ENCODE measurements at places on chromosomes 6 and 20.

DNA sequence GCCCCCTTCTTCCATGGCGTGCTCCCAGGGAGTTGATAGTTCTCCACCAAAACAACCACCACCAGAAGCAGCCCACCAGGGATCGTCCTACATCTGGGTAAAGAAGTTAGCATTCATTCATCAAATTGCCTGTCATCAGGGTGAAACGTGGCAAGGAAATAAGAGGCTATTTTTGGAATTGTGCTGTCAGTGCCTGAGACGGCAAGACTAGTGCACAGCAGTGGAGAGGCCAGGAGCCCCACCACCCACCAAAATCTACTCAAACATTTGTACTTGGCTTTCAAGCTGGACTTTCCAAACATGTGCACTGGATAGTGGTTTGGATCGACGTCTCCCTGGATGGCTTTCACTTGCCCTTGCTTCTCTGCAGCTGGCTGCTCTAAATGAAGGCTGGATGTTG, 44.8 kb downstream of the TXNDC5 start:
- DNase-seq: no peak

DNA sequence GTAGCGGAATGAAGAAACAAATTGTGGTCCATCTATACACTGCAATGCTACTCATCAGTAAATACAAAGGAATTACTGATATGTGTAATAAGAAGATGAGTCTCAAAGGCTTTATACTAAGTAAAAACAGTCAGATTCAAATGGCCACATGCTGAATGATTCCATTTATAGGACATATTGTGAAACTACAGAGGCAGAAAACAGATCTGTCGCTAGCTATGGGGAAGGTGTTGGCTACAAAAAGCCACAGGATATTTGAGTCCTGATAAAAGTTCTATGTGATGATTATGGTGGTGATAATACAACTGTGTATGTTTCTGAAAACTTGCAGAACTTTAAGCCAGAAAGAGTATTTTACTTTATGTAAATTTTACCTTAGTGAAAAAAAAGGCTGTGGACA, 313.2 kb downstream of the HDGFL1 start:
- no peak for DNase-seq

DNA sequence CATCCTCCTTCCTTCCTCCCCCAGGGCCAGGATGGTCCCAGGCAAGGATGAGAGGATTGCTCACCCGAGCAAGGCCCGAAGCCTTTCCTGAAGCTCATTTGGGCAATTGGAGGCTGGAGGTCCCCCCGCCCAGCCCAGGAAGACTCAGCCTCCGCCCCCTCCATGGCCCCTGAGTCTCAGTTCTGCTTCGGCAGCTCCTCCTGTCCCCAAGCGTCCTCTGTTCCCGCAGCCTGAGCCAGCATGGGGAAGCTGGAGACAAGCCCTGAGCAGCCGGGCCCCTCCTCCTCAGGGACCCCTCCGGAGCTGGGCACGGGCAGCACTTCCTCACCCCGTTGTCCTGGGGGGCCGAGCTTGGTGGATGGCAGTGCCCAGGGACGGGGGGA, 26.0 kb downstream of the SLC17A9 start:
- no peak for DNase-seq

DNA sequence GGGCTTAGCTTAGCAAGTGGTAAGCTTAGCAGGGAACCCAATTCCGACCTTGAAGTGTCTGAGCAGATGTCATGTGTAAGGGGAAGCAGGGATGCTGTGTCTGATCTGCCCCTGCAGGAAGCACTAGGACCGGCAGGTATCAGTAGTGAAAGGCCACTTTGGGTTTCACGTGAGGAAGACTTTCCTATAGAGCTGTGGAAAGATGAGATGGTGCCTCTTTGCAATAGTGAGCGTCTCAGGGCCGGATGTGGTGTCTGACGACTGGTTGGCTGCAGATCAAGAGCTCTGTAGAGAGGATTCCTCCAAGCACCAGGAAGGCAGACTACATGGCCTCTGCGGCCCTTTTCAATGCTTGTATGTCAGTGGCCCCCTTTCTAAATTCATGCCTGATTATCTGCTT, 98.3 kb downstream of the TIAM2 start:
- no peak for DNase-seq

DNA sequence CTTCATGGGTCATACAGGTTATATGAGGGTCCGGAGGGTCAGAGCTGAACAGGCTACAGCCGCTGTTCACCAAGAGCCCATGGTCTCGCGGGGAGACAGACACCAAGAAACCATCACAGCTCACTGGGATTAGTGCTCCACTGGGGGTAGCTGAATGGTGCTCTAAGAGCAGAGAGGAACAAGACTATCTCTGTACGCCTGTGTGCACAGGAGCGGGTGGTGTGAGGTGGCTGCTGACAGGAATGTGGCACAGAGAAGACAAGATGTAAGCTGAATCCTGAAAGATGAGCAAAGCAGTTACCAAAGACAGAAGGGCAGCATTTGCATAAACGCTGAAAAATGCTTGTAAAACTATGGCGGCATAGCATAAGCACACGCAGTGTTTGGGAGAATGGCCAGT, 139.1 kb downstream of the GMPR start:
- no peak for DNase-seq

DNA sequence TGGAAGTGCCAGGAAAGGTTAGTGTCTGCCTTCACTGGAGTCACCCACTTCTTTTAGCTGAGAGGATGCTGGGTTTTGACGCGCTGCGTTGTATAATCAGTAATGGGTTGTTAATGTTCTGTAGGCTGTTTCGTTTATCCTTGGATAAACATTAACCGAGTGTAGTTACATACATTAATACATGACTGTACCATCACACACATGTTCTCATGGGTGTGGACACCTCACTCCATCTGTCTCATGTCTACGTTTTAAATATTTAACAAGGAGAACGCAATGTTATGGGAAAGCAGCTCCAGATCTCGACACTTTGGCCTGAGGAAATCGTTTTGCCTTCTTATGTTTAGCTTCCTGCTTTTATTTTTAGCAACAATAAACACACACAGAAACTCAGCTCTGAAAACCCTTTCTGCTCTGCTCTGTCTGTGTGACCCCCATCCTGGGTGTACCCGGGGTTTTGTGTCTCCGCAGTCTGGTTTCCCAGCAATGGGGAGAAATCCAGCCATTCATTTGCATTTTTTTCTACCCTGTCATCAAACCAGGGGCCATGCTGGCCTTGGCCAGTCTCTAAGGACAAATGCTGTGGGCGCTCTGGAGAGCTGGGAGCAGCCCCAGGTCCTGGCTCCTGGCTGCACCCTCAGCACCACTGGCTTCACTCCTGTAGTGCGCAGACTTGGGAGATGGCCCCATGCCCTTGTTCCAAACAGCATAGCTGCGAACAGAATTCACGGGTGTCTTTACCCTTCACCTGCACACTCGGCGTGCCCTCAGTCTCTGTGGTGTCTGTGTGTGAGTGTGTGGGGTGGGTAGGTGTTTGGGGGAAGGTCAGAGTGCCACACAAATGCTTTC, 110.8 kb downstream of the ERMARD start:
- DNase-seq: peak; percentile 55

DNA sequence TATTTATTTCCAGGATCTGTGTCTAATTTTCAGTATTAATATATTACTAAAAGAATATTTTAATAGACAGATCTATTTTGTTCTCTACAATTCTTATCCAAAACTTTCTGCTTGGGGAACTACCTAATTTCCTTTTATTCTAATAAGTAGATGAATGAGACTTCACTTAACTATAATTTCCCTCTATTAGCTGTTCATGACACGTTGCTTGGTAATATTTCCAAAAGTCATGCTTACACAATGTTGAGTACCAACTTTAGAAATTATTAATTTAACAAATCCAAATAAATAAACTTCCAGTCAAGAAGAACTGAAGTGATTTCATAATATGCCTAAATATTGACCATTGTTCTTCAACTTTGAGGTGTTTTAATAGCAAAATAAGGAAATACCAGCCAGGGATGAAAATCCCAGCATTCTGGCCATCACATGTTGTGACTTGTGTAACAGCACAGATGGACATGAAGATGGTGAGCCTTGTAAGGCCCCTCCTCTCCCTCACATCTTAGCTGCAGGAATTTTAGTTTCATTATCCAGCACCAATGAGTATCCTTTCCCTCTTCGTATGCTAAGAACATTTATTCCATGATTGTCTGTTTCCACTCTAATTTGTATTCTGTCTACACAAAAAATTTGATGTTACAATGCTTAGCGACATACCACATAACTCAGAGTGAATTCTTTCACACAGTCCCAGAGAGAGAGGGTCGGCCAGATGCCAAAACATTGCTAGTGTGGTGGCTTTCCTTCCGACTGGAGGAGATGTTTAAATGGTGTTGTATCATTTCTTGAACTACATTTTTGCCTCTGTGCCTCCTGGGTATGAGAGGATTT, 137.5 kb downstream of the FOXA2 start:
- no peak for DNase-seq

DNA sequence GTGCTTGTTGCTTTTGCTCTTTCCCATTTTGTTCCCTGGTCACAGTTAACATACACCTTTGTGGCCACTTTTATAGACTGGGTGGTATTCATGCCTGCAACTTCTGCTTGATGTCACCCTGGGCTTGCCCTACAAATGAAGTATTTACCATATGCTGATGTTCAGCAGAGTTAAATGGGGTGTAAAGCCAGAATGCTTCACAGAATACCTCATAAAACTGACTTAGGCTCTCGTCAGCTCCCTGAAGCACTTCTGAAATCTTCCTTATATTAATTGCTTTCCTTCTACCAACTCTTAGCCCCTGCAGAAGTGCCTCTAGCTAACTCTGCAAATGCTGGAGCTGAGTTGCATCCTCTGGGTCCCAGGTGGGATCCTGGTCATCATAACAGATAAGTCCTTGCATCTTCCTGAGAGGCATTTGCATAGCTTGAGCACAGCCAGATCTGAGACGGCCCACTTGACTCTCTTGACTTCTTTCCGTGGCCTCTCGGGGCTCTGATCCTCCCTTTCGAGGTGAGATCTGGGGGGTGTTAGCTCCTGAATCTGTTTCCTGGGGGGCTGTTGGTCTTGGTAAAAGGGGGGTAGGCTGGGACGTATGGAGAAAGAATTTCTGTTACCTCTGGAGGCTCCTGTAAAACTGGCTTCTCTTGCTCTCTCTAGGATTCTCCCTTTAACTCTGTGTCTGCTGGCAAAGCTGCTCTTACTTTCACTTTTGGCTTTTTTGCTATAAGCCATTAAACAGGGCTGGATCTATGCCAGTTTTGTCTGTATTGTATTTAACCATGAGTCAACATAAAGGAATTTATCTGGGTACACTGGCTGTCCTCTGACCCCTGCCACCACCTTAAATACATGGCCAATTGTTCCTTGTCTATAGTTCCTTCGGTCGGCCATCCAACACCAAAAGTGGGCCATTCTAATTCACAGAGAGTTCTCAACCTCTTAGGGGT, 223.0 kb upstream of the SYNCRIP start:
- DNase-seq: no peak

DNA sequence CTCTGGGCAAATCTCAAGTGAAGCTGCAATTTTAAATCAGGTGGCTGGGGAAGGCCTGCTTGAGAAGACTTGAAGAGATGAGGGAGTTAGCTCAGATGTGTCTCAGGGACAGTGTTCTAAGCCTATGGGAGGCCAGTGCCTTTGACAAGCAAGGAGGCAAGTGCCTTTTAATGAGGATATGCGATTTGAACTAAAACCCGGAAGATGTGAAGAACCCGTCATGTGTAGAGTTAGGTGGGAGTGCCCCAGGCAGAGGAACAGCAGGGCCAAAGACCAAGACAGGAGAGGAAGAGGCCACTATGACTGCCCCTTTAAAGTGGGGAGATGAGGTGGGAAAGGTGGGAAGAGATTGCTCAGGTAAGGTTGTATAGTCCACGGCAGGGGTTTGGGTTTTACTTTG, 71.9 kb downstream of the SLX4IP start:
- no peak for DNase-seq

- no peak for DNase-seq
Observed at GRCh38 chr6:137799950-137800568, 67.0 kb upstream of the TNFAIP3 start.

DNA sequence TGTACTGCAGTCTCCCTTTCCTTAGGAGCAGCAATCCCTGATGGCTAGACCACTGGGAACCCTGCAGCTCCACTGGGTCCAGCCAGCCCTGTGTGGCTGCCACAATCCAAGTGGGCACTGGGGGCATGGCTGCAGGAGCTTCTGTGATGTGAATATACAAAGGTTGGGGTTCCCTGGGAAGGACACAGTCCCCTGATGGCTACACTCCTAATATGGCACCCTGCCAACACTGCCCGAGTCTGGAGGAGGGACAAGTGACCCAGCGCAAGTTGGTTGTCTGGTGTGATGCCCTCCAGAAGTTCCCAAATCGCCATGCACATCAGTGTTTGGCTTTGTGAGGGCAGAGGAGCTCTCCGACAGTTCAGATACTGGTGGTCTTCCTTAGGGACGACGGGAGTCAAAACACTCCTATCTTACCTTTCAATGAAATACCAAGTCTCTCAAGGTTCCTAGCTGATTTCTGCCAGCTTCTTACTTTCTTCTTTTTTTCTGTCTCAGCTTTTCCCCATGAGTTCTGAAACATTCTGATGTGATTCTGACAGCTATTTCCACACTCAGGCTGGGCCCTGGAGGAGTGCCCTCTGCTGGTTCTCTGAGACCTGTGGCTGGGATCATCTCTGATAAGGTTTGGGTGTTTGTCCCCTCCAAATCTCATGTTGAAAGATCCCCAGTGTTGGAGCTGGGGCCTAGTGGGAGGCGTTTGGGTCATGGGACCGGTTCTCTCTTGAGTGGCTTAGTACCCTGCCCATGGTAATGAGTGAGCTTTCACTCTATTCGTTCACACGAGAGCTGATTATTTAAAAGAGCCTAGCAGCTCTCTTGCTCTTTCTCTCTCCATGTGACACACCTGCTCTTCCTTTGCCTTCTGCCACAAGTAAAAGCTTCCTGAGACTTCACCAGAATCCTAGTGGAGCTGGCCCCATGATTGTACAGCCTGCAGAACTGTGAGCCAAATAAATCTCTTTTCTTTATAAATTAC, 15.5 kb upstream of the ZFP57 start:
- no peak for DNase-seq

DNA sequence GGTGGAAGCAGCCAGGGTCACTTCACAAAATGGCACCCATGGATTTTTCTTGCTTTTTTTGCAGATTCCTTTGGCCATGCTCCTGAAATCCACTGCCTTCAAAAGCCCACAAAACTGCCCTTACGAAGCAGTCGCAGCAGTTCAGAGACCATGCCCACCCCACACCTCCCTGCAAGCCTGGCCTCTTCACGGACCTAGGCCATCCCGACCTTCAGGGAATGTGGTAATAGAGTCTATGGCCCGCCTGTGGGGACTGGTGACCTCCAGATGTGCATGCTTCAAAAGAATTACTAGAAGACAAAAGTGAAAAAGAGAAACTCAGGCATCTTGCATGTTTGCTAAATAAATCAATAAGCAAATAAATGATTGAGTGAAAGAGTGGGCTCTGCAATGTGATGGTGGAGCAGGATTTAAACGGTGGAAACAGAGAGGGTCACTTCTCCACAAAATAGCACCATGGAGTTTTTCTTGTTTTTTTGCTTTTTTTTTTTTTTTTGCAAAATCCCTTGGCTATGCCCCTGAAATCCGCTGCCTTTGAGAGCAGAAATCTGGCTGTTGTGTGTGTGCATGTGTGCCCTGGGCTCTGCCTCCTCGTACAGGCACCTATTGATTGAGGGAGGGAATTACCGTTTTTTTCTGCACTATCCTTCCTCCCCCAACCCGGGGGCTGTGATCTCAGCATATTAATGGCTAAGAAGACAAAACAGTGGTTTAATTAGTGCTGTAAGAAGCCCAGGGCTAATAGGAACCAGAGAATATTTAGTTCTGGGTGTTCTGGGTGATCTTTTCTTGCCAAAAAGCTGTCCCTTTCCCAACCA, 107.4 kb downstream of the PXDC1 start:
- DNase-seq: peak; percentile 31
